ENCODE measurements at places on chromosomes 6 and 20.

GRCh38 chr6:39543095-39543494 lies 182.1 kb downstream of the KIF6 start:
- no peak for DNase-seq

DNA sequence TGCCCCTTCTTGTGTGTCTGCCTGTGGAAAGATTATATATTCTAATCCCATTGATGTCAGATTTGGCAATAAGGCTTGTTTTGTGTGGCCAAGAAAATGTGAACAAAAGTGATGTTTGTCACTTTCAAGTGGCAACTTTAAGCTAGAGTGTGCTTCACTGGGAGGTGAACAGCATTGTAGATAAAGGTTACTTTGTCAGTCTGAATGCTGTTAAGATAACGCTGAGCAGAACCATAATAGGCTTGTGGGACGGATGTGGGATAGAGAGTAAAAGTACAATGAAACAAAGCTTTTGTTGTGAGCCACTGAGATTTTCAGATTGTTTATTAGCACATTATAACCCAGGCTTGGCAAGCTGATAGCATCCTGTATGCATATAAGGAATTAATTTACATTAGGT lies 303.8 kb upstream of the MAN1A1 start:
- DNase-seq, result no peak

DNA sequence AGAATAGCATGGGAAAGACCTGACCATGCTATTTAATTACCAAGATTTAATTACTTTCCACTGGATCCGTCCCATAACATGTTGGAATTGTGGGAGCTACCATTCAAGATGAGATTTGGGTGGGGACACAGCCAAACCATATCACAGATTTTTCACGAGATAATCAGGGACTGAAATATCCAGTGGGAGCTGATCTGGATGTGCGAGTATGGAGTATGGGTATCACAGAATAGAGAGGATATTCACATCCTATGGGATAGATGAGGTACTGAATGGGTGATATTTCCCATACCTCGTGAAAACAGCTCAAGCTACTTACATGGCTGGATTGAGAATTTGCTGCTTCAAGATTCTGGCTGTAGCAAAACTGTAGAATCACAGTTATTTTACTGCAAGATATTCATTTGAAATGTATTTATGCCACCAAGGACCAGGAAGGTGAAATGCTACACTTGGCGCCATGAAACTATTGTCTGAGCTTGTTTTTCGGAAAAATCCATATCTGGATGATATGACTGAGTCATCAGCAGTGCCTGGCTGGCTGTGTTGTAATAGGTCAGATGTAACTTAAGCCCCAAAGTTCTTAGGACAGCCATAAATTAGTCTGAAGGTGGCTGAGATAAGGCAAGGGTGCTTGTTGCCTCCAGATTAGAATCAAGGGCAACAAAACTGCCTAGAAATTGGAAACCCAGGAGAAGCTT lies 29.8 kb downstream of the KCNS1 start:
- DNase-seq, result peak; percentile 39

DNA sequence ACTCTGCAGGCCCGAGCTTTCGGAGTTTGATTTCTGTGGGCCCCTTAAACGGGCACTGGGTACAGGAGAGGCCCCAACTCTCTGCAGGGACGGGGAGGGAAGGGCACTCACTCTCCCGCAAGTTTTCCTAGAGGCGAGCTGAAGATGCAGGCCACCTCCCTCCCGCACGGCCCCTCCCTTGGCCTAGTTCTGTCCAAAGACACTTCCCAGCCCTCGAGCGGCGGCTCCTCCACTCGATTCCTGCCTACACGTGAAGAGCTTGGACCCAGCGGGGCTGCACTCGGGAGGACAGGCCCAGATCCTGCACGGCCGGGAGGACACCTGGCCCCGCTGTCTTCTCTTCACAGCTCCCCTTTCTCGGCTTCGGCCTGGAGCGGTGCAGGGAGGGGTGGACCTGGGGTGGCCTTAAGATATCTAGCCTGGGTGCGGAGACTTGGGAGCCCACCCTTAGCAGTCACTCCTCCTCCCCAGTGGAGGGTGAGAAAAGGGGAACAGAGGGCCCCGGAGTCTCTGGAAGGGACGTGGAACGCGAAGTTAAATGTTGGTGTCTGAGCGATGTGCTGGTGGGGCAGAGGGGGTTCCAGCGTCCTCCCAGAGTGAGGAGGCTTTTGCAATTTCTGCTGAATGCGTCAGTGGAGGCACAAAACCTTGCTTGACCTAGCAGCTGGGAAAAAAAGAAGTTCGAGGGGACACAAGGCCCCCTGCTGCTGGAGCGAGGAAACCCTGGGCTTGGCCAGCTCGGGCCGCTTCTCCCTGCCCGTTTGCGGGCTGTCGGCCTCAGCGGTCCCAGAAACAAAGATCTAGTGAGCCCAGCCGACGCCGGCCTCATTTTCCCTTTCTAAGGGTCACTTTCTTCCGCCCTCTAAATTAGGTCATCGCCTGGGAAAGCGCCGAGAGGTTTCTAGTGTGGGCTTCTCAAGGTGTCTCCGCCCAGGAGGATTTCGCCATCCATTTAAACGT lies 4.9 kb downstream of the OLIG3 start:
- DNase-seq, result no peak

- DNase-seq, result no peak
Measured at GRCh38 chr6:33404884-33405283, 5.9 kb upstream of the PHF1 start.

DNA sequence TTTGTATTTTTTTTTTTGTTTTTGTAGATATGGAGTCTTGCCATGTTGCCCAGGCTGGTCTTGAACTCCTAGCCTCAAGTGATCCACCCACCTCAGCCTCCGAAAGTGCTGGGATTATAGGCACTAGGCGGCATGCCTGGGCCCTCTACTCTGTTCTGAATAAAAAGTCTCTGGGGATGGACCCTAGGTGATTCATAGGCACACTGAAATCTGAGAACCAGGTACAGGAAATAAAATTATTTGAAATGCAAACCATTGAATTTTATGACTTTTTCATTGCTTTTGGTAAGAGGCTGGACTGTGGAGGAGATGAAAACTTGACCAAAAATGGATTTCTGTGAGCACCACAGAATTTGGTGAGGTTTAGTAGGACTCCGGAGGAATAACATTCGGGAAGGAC lies 117.5 kb downstream of the PRIM2 start:
- DNase-seq, result no peak

GRCh38 chr6:146029573-146030184 lies 817 bp downstream of the GRM1 start:
- no peak for DNase-seq

GRCh38 chr6:28720357-28721231 lies 194.9 kb downstream of the GPX5 start:
- no peak for DNase-seq

DNA sequence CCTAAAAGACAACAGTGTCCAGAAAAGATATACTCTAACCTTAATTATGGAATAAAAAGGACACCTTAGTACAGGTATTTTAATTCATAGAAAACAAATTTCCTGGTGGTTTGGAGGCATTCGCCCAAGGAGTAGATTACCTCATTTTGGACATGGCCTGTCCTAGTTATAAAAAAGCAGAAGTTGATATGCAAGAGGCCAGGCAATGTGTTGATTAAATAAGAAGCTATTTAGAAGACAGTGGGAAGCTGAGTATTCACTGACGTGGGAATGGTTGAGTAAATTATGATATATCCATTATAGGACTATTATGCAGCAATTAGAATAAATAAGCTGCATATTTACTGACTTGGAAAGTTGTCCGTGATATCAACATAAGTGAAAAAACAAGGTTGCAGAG lies 314.9 kb downstream of the ALDH8A1 start:
- peak; percentile 87 for DNase-seq

GRCh38 chr6:160035693-160036330 lies 66.9 kb downstream of the IGF2R start:
- no peak for DNase-seq

DNA sequence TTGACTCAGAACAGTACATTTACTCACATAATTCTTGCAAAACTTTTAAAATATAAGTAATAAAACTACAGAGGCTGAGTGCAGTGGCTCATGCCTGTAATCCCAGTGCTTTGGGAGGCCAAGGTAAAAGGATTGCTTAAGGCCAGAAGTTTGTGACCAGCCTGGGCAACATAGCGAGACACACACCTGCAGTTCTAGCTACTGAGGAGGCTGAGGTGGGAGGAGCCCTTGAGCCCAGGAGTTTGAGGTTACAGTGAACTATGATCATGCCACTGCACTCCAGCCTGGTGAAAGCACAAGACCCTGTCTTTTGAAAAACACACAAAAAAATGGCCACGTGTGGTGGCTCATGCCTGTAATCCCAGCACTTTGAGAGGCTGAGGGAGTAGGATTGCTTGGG lies 21.8 kb upstream of the MYO6 start:
- DNase-seq, result no peak

Measured in suppressor macrophage treated with lipopolysaccharide for 1 hour (primary cell).